Stimulated activated CD4-positive, alpha-beta T cell treated with anti-CD3 and anti-CD28 coated beads, Interleukin-2, amount 100 ng/mL, for 48 hours (primary cell): ENCODE measurements at places on chromosomes 16 and 17.

- DNase-seq, result no peak
These were observed 3.0 kb upstream of the QPRT start for GRCh38 chr16:29675811-29676643.

- no peak for DNase-seq
These were observed 8.1 kb downstream of the ANKRD11 start for GRCh38 chr16:89482150-89482816.

DNA sequence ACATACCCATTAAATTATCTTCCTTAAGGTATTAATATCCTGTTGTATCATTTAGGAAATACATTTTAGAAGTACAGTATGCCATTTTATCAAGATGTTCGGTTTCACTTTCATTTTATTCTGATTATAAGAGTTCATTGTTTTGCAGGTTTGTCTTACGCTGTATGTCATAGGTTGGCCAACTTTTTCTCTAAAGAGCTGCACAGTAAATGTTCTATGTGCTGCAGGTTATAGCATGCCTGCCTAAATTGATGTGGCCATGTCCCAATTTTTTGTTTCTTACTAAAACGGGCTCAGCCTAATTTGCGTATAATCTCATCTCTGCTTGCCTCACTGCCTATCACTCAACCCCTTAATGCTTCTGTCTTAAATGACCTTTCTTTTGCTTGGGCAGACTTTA is 126.4 kb downstream of the USP22 start:
- DNase-seq, result no peak

- DNase-seq, result no peak
These were observed 43.2 kb upstream of the SCNN1B start for GRCh38 chr16:23258919-23259237.
